Activated gamma-delta T cell treated with anti-CD3 and anti-CD28 coated beads, Interleukin-2, amount 50 U/mL, for 16 hours (primary cell): ENCODE measurements at places on chromosomes 3 and 15.
A peak's percentile ranks its signal among the peaks of the same experiment; 100 is the strongest.

DNA sequence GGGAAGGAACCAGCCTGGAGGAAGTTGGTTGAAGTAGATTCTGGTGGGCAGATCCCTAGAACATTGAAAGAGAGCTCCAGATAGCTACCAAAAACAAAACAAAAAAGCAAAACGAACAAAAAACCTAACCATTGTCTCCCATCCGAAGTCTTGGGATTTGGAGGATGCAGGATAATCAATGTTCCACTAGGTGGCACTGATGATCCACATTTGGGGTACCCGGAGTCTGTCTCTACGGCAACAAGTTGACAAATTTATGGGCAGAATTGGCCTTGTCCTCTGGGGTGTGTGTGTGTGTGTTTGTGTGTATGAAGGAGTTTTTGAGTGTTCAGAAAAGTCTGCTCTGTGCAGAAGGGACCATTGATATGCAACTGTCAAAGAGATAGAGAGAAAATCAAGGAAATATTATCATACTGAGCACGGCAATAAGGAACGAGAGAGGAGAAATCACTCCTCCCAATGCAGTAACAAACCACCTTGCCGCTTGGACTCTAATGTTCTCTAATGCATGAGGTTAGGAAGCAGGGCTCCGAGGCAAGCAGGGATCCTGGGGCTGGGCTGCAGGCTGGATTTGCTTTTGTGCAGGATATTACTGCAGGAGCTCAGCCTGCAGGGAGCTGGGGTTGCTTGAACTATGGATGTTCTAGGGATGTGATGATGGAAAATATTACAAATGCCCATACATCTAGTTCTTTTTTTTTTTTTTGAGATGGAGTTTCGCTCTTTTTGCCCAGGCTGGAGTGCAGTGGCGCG, 59.8 kb upstream of the KLHL25 start:
- DNase-seq = peak; percentile 24

DNA sequence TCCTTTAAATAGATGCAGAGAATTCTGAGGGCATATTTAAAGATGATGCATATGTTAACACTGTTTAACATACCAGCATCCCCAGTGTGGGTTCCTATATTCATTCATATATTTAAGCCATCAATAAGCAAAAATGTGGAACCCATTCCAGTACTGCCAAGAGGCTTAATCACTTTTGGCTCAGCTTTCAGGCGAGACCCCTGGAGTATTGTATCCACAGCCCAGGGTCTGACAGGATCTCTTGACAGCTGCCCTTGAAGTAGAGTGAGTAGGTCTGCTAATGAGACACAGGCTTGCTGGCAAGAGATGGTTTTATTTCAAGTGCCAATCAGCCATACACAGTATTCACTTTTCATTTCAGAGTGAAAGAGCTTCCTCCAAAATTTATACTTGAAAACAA, 367.3 kb downstream of the OCA2 start:
- no peak for DNase-seq

- no peak for DNase-seq
Observed at GRCh38 chr3:52520716-52521487, 12.8 kb downstream of the NT5DC2 start.

DNA sequence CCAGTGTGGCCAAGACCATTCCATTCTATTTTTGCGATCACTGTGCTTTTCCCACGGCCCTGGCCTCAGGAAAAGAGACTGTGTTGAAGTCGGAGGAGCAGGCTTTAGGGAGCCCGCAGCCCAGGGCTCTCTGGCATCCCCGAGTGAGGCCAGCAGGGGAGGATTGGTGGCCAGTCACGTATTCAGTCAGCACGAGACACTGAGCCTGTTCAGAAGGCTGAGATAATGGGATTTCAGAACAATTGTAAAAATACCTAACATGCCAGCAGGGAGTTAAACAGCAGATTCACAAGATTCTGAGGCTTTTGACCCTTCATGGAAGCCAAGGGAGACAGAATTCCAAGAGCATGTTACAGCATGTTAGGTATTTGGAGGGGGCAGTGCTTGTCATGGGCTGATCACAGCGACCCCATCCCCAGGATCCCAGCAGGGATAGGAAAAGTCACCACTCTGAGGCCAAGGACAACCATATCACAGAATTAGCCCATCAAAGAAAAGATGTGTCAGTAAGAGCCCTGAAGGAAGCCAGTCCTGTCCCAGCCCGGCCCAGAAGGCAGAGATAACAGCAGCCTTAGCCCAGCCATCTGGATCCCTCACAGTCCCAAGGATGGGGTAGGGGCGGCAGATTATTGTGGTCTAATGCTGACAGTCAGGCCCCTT, 40.6 kb downstream of the AMOTL2 start:
- DNase-seq = no peak

GRCh38 chr3:148227534-148227933, 470.2 kb upstream of the AGTR1 start:
- no peak for DNase-seq

GRCh38 chr15:54345301-54345700, 367.1 kb downstream of the UNC13C start:
- DNase-seq = no peak

- DNase-seq = no peak
Observed at GRCh38 chr15:66658044-66658443, 44.0 kb upstream of the SMAD6 start.

GRCh38 chr3:24401090-24401810, 93.4 kb downstream of the THRB start:
- DNase-seq = no peak

- DNase-seq = no peak
Observed at GRCh38 chr3:12793701-12794100, 2.8 kb upstream of the CAND2 start.

GRCh38 chr3:168100777-168101492, 5.2 kb upstream of the GOLIM4 start:
- DNase-seq = no peak

DNA sequence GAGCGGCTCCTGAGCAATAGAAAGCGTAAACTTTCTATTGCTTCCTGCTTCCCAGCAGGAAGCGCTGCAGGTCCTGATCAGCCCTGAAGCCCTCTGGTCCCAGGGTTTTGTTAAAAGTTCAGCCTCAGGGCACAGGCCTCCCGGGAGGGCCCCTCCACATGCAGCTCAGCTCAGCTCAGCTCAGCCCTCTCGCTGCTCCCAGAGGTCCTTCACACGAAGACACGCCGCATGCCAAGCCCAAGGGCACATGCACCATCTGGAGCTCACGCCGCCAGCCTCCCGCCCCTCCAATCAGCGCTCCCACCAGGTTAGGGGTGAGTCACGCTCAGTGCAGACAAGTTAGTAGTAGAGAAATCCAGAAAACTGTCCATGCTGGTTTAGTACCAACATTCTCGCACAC, 12.7 kb downstream of the TKT start:
- DNase-seq = no peak

GRCh38 chr3:9020426-9020825, 57.2 kb upstream of the RAD18 start:
- DNase-seq = no peak

DNA sequence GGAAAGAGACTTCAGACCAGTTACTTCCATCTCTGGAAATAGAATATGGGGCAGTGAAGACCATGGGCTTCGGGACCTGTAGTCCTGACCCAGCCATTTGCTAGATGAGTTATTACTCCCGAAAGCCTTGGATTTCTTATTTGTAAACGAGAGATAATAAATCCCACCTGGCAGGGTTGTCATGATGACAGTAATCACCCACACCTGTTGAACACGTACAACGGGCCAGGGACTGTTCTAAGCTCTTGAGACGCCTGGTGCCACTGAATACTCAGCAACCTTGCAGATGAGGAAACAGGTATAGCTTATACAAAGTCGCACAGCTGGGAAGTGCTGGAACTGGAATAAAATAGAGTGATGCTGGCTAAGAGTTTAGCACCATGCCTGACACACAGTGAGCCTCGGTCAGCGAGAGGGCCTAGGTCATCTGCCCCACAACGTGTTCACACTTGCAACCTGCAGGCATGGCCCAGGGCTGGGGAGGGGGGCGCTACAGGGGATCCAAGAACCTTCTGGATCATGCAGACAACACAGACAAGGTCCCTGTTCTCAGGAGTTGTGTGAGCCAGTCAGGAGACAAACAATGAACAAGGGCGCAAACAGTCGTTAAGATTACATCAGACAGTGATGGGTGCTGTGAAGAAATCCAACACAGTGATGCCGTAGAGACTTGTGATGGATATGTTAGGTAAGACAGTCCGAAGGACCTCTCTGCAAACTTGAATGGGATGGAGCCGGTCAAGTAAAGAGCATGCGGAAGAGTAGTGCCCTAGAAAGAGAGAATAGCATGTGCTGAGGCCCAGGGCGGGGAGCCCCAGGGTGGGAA, 89.2 kb downstream of the CORO2B start:
- DNase-seq = no peak

- peak; percentile 69 for DNase-seq
Observed at GRCh38 chr3:48989796-48990635, at the start of gene P4HTM. Gene P4HTM (plus strand): TSS chr3:48990241. CDS start chr3:48990257, 16 bp downstream.

DNA sequence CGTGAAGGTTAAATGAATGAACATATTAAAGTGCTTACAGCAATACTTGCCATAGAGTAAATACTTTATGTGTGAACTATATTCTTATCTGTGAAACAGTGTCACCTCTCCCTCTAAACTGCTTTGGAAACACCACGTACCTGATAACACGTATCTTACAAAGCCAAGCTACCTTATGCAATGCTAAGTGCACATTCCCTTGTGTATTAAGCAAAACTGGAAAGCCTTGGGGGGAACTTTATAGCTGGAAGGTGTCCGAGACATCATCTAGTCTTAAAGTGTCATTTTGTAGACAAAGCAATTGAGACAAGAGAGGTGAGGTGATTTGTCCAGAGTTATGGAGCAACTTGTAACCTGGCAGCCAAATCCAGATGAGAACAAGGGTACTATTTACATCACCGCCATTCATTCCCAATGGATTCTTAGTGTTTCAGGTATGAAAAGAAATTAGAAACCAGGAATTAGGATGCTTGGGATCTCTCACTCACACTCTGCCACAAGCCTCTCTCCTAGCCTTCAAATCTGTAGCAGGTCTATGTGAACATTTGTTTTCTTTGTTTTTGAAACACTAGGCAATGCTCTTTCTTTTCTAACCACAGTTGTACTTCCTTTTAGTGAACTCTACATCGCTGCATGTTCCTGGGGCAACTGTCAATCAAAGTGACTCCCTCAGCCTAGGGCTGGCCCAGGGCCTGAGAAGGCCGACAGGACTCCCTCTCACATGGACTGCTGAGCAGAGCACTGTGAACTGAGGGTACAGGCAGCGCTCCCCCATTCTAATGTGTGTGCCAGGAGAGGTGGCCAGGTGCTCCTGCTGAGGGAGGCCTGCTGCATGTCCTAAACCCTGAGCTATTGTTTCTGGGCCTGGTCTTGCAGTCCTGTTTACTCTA, 13.9 kb upstream of the MGLL start:
- DNase-seq = no peak

DNA sequence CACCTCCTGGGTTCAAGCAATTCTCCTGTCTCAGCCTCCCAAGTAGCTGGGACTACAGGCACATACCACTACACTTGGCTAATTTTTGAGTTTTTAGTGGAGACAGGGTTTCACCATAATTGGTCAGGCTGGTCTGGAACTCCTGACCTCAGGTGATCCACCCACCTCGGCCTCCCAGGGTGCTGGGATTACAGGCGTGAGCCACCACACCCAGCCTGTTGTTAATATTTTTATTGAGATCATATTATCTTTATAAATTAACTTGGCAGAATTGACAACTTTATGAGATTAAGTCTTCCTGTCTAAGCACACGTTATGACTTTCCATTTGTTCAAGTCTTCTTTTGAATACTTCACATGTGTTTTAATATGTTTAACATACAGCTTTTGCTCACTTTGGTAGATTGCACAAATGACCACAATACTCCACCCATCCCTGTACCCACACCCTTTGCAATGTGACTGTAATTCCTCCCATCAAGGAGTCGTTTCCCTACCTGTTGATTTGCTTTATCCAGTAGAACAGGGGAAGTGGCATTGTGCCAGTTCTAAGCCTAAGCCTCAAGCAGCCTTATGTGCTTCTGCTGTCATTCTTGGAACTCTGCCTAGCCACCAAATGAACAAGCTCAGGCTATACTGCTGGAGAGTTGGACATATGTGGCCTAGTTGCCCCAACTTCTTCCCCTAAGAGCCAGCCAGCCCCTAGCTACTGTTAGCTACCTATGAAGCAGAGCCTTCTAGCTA, 8.2 kb downstream of the XYLB start:
- no peak for DNase-seq

DNA sequence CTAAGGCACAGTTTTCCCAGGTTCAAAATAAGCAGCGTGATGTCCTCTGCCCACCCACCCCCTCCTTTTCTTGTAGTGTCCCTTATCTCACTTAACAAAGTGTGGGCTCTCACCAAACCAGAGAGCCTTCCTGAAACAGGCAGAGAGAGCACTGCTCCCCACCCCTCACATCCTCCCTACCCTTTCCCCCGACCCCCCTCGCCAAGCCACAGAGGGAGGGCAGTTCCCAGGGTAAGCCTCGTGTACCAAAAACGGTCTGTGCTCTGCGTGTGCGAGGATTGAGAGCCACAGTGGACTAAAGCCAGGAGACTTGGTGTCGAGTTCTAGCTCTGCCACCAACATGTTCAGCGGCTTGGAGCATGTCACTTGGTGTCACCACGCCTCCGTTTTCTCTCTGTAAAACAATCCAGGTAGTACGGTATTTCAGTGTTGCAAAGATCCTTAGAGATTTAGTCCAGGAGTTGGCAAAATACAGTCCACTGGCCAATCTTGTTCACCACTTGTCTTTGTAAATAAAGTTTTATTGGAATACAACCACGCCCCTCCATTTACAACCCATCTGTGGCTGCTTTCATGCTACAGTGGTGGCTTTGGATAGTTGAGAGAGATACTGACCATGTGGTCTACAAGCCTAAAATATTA, 249.9 kb downstream of the OPA1 start:
- no peak for DNase-seq

DNA sequence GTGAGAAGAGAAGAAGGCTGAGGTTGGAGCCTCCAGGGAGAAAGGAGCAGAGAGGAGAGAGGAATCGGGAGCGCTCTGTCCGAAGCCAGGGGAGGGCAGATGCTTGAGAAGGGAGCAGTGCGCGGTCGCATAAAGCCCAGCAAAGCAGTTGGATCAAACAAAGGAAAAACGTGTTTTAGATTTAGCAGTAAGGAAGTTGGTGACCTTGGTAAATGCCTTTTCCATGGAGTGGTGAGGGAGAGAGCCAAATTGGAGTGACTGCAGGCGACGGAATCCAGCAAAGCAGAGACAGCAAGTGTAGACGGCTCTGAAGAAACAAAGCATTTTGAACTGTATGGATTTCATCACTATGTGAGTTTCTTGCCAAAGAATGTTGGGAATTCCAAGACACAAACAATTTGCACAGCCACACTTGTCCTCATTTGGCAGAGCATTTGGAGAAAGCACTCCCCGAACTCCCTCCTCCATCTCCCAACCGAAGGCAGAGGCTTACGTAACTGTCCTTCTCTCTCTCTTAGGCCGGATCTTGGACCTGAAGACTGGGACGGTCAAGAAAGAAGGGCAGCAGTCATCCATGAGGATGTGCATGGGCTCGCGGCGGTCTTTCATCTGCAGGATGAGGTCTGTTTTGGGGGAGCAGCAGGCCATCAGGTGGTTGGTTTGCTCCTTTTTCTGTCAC, 103.6 kb downstream of the ARNT2 start:
- no peak for DNase-seq

DNA sequence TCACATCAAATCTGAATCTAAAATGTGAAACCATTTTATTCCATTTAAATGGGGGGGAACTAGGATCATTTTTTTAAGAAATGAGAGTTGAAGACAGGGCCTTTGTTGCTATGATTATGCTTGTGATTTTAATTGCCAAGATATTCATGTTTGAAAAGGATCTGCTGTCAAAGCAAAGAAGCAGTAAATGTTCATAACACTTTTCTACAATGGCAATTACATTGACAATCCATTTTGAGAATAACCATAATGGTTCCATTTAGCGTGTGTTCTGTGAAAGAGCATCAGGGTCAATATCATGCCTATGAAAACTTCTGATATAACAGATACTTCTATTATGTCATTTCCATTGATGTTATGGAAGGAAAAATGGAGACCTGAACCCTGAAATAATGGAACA, 745.8 kb upstream of the SGO1 start:
- DNase-seq = no peak
